ENCODE measurements at places on chromosomes 4 and X.

- DNase-seq: no peak
These were observed 19.9 kb upstream of the CLNK start for GRCh38 chr4:10704430-10704810.

GRCh38 chr4:100016191-100016590 is 66.1 kb upstream of the H2AZ1 start:
- no peak for DNase-seq

DNA sequence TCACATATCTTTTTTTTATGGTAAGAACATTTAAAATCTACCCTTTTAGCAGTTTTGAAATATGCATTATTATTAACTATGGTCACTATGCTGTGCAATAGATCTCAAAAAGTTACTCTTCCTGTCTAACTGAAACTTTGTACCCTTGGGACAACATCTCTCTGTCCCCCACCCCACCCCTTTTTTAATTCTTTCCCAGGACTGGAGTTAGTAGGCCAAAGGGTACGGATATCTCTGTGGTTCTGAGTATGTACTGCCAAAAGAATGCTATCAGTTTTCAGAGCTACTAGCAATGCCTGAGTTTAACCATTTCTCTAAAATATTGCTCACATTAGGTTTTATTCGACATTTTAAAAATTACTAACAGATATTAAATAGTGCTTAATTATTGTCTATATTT is 4.7 kb upstream of the FAM241A start:
- no peak for DNase-seq

DNA sequence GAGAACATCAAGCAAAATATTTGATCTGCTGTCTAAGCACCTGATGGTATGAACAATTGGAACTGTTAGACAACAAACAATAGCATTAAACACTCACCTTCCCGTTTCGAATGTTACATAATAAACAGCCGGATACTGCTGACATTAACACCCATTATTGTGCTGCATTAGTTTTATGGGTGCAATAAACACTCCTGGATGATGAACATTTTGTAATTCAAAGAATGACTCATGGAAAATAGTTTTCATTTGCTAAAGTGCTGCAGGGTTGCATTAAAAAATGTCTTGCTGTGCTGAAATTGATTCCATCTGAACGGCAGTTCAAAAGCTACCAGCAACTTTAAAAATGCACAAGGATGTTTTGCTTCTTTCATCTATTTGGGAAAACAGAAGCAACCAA is 100.8 kb upstream of the SORBS2 start:
- DNase-seq: no peak

- no peak for DNase-seq
These were observed 48.8 kb upstream of the HHIP start for GRCh38 chr4:144597171-144597570.

GRCh38 chr4:149296503-149296902 is 519.1 kb downstream of the IQCM start:
- DNase-seq: no peak

DNA sequence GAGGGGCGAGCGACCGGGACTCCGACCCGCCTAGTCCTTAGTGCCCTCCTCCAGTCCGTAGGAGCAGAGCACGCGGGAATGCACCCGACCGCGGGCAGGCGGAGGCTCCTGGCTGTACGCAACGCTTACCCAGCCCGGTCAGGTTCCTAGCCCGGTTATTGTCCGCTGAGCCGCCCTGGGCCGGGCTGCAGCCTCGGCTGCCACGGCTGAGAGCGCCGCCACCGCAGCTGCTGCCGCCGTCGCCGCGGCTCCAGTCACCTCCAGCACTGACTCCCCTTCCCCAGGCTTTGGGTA is at the start of gene AMER1:
TSS of gene AMER1 (minus strand) at position 268 of the 294 bp plus-strand sequence. CDS start 12,422 bp downstream, outside the sequence.
- no peak for DNase-seq

DNA sequence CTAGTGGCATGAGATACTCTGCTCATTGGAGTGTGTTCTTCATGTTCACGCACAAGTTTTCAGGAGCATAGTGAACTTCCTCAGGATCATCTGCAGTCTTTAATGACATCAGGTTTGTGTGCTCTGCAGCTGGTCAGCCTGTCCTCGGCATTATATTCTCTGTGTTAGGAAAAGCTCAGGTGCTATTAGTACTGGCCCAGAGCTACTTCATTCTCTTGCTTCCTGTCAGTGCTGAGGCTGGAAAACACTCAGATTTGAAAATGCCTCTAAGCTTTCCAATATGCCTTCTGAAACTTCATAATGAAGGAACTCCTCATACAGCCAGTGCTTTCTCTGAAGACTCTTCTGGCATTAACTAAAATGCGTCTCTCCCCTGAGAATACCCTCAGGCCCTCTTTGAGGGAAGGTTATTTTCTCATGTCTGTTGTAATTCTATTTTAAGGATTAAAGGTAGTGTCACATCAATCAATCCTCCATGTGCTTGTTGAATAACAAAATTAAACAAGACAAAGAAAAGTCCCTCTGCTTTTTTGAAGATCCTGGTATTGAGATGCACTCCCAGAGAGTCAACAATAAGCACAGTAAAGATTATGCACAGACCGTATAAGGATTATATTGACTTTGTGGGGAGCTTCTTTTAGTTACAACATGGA is 666.4 kb downstream of the ADGRL3 start:
- DNase-seq: no peak

GRCh38 chrX:9785254-9785943 is 830 bp upstream of the SHROOM2 start:
- DNase-seq: no peak

GRCh38 chr4:61693520-61693919 is 493.4 kb downstream of the ADGRL3 start:
- no peak for DNase-seq

- DNase-seq: no peak
These were observed 1351.6 kb upstream of the PABPC4L start for GRCh38 chr4:135553213-135553612.

DNA sequence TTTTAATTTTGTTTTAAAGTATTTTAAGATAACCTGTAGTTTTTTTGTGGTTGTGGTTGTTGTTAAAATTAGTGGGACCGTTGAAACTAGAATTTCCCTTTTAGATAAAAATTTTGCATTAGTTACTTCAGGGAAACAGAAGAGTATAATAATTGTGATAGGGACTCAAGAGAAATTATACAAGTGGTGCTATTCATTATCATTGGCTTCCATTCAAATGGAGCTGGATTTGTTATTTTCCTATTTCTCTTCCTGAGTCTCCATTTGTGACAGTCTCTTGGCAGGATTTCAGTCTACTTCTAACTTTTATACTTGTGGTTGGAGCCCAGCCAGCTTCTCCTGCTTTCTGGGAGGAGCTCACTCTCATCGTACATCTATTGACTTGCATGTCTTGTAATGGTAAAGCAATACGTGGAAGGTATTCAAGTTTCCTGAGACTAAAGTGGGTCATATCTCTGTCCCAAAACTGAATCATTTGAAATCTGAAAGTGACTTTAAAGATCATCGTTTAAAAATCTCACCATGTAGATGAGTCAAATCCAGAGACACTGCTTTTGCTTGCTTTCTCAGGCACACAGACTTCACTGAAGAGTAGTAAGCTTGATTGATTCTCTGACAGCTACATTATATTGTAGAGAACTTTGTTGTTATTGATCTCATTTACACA is 155.8 kb downstream of the RPA4 start:
- DNase-seq: no peak

- no peak for DNase-seq
These were observed 43.7 kb upstream of the TADA2B start for GRCh38 chr4:6999172-7000086.

DNA sequence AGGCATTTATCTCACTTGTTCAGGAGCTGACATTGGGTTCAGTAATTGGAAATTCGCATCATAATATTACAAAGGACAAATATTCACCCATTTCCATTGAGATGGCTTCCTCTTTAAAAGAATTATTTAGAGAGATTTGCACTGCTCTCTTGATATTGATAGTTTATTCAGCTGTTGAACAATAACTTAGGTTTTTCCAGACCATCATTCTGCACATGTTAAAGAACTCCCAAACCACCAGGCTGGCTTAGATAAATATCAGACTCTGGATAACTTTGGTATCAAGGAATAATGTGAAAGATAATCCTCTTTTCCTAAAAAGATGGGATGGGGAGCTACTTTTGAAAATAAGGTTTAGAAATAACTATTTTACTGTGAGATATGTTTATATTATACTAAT is 154.0 kb downstream of the GASK1B start:
- no peak for DNase-seq

DNA sequence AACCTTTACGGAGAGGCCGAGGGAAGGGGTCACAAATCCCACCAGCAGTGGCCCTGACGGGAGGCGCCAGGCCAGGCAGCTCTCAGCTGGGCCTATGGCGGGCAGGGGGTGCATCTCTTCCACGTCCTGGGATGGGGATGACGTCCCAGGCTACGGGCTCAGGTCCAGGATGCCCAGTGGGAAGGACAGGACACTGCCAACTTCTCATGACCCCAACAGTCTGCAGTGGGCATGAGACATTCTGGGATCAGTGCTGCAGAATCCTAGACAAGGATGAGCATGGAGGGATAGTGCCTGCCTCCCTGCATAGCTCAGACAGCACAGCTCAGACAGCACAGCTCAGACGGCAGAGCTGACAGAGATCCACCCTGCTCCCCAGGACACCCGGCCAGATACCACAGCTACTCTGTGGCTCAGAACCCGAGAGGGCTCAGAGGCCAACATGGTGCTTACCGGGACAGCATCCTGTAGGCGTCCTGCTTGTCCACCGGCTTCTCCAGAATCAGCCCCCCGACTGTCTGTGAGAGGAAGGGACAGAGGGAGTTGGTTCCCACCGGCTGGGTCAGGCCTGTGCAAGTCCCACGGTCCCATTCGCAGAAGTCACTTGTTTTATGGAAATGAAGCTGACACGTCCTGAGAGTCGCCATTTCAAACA is 17.3 kb downstream of the ASMTL start:
- DNase-seq: no peak

- no peak for DNase-seq
These were observed 78.0 kb upstream of the CLNK start for GRCh38 chr4:10762561-10762960.

DNA sequence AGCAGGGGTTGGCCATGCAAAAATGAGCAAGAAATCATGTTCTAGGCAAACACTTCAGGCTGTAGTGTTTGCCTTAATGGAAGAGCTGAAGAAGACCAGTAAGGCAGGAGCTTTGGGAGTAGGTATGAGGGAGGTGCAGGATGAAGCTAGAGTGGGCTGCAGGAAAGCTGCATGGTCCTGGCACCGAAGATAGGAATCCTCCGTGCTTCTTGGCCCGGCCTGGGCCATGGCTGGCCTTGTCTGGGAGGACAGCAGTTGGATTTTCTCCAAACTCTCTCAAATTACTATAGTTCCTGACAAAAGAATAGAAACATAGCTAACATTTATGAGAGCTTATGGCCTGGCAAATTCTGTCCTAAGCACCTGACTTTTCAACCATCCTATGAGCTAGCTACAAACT is 116.5 kb downstream of the UCHL1 start:
- DNase-seq: no peak

DNA sequence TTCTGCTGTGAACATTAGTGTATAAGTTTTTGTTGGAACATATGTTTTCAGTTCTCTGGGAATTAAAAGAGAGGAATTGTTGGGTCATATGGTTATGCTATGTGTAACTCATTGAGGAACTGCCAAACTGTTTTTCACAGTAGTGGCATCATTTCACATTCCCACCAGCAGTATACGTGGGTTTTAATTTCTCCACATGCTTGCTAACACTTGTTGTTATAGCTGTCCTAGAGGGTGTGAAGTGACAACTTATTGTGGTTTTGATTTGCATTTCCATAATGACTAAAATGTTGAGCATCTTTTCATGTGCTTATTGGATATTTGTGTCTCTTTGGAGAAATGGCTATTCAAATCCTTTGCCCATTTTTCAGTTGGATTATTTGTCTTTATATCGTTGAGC is 13.7 kb downstream of the APELA start:
- DNase-seq: no peak

GRCh38 chr4:87807402-87807801 is 8.0 kb downstream of the IBSP start:
- no peak for DNase-seq

GRCh38 chrX:76184276-76184675 is 11.4 kb downstream of the PBDC1 start:
- DNase-seq: no peak

DNA sequence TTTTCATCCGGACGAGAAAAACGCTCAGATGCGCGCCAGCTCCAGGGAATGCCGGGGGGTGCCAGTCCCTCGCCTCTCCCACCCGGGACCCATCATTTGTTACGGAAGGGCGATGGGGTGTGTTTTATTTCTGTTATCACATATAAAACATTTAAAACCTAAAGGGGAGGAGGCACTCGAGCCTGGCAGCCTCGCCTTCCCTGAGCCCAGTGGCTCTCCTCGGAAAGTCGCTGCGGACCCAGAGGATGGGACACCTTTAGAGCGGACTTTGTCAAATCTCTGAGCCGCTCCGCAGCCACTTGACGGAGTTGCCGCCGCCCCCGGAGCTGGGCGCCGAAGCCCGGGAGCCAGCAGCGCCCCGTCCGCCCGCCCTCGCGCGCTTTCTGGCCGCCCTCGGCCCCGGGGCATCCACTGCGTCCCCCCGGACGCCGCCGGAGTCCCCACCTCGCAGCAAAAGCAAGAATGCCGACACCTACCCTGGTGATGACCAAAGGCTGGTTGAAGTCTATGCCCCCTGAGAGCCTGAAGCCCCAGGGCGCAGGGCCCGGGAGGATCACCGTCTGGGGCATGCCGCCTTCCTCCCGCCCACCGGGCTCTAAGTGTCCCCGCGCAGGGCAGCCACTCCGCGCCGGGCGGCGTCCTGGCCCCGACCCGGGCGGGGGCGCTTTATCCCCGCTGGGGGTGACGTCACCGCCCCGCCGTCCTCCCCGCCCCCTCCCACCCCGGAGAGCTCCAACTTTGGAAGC is at the start of gene PDLIM3:
TSS of gene PDLIM3 (minus strand) at position 642 of the 746 bp plus-strand sequence. CDS start at position 569, 73 bp downstream.
- DNase-seq: no peak

DNA sequence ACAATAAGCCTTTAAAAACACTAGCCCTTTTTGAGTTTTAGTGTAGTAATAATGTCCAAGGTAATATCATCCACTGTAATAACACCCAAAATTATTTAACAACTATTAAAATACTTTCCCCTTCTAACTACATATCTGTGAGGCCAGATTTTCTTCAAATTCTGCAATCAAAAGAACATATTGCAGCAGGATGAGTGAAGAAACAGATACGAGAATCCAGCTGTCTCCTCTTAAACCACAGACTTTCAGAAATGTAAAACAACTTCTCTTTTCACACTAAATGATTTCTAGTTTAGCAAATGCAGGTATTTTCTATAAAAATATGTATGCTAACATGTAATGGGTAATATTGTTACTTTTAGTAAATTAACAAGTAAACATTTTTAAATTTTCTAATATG is 148.9 kb downstream of the PRDM5 start:
- no peak for DNase-seq

- no peak for DNase-seq
These were observed 6.9 kb upstream of the MSANTD1 start for GRCh38 chr4:3241898-3242524.

DNA sequence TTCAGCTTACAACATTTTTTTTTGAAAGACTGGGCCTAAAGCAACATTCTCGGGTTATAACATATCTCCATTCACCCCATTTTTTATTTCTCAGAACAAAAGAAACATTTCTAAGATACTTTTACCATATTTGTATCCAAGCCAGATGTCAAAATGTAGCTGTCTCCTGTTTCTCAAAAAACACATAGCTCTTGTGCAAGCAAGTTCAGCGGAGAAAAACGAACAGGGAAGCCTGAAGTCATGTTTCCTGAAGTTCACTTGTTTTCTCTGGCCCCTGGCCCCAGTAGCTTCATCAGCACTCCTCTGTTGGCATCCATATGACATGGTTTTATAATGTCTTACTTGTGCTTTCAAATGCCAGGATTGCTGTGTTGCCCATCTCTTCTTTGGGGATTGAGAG is 218.2 kb downstream of the BANK1 start:
- DNase-seq: no peak

Measured in stimulated activated CD4-positive, alpha-beta T cell treated with anti-CD3 and anti-CD28 coated beads, Interleukin-1b, Interleukin-23, amount 100 ng/mL, for 1 hour (primary cell).